ENCODE measurements at places on chromosomes 7 and 10.

GRCh38 chr7:6232116-6232515 is 40.3 kb downstream of the CYTH3 start:
- no peak for DNase-seq

- no peak for DNase-seq
These were observed 127.4 kb downstream of the ELAPOR2 start for GRCh38 chr7:86932038-86932512.

- no peak for DNase-seq
These were observed 55.3 kb upstream of the GRB10 start for GRCh38 chr7:50837965-50838364.

DNA sequence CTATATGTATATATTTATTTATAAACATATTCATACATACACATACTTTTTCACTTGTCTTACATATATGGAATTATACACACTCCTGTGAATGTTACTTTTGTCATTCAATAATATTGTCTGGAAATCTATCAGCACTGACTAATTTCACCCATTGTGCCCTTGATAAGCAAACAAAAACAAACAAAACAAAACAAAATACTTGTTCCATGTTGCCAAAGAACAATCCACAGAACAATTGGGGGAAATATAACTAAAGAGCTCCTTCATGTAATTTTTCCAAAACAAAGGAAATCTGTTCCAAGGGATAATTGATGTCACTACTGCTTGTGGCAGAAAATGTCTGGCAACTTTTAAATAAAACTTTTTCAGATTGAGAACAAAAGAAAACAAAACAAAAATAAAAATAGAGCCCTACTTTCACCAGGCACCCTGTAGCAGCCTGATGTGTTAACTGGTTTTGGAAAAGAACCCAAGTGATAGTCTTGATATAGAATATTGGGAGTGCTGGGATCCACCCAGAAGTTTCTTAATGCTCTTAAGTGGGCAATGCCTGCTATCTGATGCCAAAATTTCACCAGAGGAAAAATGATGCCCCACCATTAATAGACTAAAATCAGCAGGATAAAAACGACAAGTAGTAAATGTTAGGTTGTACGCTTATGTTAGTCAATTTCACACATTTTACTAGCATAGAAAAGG is 34.0 kb upstream of the CCDC7 start:
- no peak for DNase-seq

- no peak for DNase-seq
These were observed 305.7 kb downstream of the FZD1 start for GRCh38 chr7:91569728-91570457.

DNA sequence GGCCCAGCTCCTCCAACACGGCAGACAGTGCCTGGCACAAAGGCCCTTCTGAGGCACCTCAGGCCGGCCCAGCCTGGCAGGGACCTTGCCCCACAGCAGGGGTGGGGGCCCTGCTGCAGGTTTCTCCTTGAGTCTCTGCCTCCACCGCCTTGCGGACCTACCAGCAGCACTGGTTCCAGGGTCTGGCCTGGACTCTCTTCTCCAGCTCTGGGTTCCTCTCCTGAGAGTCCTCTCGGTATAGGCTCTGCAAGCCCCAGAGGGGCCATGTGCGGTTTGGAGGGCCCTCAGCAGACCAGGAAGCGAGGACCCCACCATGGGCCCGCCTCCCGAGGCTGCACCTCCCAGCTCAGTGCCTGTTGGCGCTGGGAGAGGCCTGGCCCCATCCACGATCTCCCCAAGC is 38.1 kb upstream of the ADGRA1 start:
- no peak for DNase-seq

GRCh38 chr7:75055830-75056772 is 17.5 kb downstream of the RCC1L start:
- no peak for DNase-seq

- DNase-seq: no peak
These were observed 6.2 kb upstream of the ACHE start for GRCh38 chr7:100901921-100902332.

DNA sequence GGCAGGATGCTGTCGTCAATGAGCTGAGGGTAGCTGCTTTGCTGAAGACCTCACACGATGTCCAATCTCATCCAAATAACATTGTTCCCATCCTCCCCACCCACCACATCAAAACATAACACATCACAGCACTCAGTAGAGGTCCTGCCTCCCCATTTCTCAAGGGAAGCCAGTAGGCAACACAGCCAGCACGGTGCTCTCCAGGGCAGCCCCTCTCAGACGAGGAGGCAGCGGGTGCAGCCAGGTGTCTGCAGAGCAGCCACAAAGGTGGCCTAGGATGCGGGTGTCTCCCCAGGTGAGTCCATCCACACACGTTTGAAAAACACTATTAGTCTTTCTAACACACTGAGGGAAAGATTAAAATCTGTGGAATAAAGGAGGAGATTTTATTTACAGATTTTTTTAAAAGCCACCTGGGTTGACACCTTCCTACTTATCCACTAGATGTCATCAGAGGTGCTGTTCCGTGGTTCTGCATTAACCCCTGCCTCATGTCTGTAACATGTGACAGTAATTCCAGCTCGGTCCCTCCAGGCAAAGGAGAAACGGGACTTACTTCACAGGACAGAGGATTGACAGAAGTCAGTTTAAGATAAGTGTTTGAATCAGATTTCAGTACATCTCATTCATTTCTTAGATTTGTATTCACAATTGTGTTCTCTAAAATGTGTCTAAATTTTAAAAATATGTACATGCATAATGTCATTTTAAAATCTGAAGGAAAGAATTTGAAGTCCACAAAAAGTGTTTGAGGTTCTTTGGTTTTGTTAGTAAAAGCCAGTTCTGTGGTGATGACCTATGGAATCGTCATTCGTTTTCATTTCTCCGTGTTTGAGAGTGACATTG is 68.0 kb downstream of the LANCL2 start:
- no peak for DNase-seq

DNA sequence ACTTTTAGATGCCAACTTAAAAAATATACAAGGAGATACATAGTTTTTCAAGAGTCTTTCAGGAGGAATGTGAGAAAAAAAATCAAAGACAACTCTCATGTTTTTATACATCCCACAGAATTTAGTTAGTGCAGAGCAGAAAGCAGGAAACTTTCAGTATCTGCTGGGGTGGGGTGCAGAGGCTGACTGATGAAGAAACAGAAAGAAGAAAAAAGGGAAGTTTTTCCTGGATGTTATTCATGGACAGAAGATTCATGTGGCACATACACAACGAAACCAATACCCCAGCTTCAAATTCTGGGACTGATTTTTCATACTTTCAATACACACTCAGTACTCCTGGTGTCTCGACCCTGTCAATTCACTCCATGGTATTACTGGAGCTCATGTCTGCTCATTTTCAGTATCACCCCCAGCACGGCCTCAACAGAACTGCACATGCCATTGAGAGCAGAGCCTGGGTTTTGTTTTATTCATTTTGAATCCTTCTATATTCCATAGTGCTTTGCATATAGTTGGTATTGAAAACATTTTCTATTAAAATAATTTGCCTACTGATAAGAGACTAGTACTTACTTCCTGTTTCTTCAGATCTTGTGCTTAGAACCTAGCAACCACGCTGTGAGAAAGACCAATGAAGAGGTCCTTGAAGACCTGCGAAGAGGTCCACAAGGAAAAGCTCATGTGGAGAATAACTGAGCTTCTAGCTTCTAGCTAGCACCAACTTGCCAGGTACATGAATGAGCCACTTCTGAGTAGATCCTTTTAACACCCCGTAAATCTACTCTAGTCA is 49.0 kb downstream of the NDUFB2 start:
- no peak for DNase-seq

GRCh38 chr7:4726566-4726965 is 44.5 kb downstream of the FOXK1 start:
- DNase-seq: no peak

- DNase-seq: no peak
These were observed 3.9 kb upstream of the MACC1 start for GRCh38 chr7:20220921-20221547.

DNA sequence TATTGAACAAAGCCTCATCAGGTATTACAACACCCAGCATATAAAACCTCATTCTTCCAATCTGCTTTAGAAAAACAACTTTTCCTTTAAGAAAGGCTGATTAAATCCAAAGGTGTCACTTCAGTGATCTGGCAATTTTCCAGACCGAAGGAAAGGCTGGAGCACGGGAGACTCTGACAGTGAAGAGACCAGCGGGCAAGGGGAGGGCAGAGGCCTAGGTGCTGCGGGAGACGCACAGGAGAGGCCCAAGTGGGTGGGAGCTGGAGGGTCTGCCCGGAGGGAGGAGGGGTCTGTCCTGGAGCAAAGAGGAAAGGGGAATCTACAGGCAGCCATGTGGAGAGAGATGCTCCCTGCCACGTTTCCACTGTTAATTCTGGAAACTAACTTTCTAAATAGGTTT is 24.3 kb upstream of the PPP2R2D start:
- no peak for DNase-seq

DNA sequence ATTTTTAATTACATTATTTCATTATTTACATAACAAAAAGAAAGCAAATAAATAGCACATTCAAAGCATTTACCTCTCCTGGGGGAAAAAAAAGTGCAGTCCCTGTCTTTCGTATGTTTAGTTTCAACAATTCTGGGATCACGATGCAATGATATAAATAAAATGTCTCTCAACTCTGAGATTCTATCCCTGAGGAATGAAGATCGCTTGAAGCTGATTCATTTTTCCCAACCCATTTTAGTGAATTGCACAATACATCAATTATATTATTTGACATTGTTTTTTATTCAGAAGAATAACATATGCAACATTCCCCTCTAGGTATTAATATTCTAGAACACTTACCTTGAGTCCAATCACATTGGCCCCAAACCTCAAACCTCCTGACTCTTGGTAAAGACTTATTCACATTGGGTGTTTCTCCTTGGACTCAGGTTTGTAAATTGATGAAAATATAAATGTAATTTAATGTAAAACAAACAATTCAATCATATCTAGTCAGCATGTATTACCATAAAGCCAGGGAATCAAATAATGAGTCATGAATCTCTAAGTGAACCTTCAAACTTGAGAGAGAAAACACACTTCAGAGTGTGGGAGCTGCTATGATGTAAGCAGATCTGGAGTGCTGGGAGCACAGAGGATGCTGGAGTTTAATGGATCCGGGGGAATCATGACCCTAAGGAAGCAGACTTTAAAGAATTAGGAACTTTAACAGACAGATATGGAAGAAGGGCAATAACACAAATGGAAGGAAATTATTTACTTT is 5.3 kb upstream of the SCIN start:
- DNase-seq: no peak

DNA sequence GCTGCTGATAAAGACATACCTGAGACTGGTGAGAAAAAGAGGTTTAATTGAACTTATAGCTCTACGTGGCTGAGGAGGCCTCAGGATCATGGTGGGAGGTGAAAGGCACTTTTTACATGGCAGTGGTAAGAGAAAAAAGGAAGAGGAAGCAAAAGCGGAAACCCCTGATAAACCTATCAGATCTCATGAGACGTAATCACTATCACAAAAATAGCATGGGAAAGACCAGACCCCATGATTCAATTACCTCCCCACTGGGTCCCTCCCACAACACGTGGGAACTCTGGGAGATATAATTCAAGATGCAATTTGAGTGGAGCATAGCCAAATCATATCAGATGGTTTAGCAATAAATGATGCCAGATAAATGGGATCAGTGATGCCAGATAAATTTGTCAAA is 892.0 kb upstream of the CELF2 start:
- no peak for DNase-seq

- peak; percentile 35 for DNase-seq
These were observed 2.4 kb downstream of the CHST12 start for GRCh38 chr7:2405601-2406345.

- DNase-seq: no peak
These were observed 5.9 kb downstream of the PPP1R3A start for GRCh38 chr7:113912876-113913275.

GRCh38 chr10:69009360-69009759 is 20.8 kb downstream of the KIFBP start:
- no peak for DNase-seq

DNA sequence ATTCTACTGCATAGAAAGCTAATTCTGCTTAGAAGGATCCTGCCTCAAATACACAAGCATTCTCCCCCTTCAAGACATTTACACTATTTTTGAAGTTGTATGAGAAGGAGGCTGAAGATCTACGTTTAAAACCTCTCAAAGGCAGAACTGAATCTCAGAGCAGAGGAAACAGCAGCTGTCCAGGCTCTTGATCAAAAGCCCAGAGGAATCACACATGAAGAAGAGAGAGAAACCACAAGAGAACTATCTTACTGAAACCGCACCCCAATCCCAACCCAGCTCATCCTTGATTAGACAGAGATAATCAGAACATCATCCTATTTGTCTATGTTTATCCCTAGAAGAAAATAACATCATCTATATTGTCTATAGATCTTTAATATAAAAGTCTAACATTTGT is 2.2 kb upstream of the DNAJC1 start:
- no peak for DNase-seq

DNA sequence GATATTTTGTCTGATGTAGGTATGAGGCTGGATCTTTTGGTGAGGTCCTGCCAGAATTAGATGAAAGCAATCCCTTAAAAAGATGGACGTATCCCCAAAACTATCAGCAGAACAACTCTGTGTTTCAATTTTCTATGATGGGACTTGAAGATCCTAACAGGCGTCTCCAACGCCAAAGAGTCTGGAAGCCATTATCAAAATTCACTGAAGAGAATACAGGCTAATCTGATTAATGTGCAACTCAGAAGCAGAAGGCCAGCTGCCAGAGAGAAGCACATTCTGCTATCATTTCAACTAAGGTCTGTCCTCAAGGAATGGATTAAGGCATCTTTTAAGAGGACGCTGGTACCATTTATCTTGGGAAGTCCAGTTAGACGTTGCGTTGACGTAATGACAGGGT is 119.7 kb downstream of the FGFR2 start:
- DNase-seq: no peak
